ENCODE measurements at places on chromosomes 3 and 15. TPM values are rescaled to one million over a fixed set of nuclear protein-coding genes. Genes with fewer than 3 reads are reported as not detected.

ATP2B2 gene
- total RNA-seq: not detected

MCCC1 gene
- total RNA-seq: 31.5 TPM

DNA sequence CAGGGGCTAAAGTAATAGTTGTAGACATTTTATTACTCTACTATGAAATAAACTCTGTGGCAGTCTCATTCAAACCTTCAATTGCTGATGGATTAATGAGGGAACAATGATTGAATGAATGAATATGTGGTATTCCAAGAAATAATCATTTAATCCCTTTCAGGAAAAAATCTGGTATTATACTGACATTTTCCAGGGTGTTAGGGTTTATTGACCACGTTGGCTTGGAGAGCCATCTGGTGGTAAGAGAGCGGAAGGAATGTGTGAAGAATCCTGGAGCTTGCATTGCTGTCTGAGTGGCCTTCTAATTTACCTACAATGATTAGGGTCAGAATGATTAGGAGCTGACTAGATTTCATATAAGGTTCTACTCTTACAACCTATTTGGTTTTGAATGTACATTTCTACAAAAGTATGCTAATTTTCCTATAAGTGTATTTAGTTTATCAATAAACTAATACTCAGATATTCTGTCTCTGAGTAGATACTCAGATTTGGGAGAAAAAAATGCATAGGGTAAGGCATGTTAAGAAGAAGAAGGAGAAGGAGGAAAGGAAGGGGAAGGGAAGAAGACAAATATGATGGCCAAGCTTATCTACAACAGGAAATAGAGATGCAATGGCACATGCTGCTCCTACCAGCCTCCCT is 249.9 kb downstream of the ROBO1 start:
- no peak for DNase-seq
- H3K27ac ChIP-seq: no peak overlapping the region
- no peak overlapping the region for H3K4me3 ChIP-seq
- H3K4me1 ChIP-seq: no peaks in the 10 kb centered on the region
- H3K36me3 ChIP-seq: no peaks in the 10 kb centered on the region
- no peaks in the 10 kb centered on the region for H3K27me3 ChIP-seq

SMAD6 gene
- 1.1 TPM for total RNA-seq

DNA sequence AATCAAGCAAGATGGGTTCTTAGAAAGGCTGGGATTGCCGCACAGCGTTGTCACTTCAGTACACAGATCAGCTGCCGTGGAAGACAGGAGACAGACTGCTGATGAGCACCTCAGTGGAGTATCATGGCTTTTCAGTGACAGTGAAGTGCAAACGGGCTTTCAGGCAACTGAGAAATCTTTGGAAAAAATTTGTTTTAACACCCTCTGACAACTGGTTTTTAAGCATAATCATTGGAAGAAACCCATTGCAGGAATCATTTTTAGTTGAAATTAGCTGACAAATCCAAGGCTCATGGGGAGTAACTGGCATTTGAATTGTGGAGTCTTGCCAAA is 418.8 kb downstream of the OTOL1 start:
- H3K27me3 ChIP-seq: no peaks in the 10 kb centered on the region
- H3K4me3 ChIP-seq: no peak overlapping the region
- no peak for DNase-seq
- H3K4me1 ChIP-seq: no peaks in the 10 kb centered on the region
- no peak overlapping the region for H3K27ac ChIP-seq

DNA sequence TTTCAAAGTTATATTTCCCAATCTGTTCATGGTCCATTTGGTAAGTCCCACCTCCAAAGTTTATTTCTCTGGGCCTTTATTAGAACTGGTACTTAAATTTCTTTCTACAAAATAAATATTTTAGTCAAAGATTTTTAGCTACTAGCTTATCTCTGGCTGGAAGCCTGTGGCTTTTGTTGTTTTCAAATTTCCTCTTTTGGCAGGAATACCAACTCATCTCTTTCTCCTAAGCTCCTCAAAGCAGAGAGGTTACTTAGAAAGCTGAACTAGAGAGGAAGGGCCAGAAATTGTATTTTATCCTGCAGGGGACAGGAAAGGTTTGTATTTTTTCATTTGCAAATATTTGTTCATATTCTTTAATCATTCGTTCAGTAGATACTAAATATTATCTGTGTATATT is 227.8 kb downstream of the TBL1XR1 start:
- H3K4me1 ChIP-seq: peaks cover 14% of the 10 kb centered on the region
- H3K36me3 ChIP-seq: no peaks in the 10 kb centered on the region
- no peak overlapping the region for H3K27ac ChIP-seq
- H3K27me3 ChIP-seq: no peaks in the 10 kb centered on the region

- no peaks in the 10 kb centered on the region for H3K27me3 ChIP-seq
- H3K36me3 ChIP-seq: peaks cover 13% of the 10 kb centered on the region
- H3K27ac ChIP-seq: no peak overlapping the region
- no peak for DNase-seq
- H3K4me1 ChIP-seq: no peaks in the 10 kb centered on the region
Measured at GRCh38 chr3:43728947-43729346, 38.2 kb downstream of the ABHD5 start.

KLF15 gene
- total RNA-seq: 0.26 TPM

DNA sequence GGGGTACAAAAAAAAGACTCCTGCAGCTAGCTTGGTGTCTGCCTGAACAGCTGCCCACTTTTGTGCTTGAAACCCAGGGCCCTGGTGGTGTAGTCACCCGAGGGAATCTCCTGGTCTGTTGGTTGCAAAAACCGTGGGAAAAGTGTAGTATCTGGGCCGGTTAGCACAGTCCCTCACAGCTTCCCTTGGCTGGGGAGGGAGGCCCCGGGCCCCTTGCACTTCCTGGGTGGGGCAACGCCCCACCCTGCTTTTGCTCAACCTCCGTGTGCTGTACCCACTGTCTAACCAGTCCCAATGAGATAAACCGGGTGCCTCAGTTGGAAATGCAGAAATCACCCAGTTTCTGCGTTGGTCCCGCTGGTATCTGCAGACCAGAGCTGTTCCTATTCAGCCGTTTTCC is 211.7 kb upstream of the ZPLD1 start:
- no peak overlapping the region for H3K27ac ChIP-seq
- H3K36me3 ChIP-seq: no peaks in the 10 kb centered on the region
- peaks cover 8% of the 10 kb centered on the region for H3K4me1 ChIP-seq
- no peak for DNase-seq
- H3K4me3 ChIP-seq: no peak overlapping the region

- DNase-seq: no peak
- no peaks in the 10 kb centered on the region for H3K36me3 ChIP-seq
- H3K4me1 ChIP-seq: no peaks in the 10 kb centered on the region
- peaks cover 31% of the 10 kb centered on the region for H3K27me3 ChIP-seq
- H3K4me3 ChIP-seq: no peak overlapping the region
- H3K27ac ChIP-seq: no peak overlapping the region
Measured at GRCh38 chr3:14609506-14609905, 42.1 kb upstream of the CCDC174 start.

CCR8 gene
- total RNA-seq: 0.45 TPM

CFAP91 gene
- not detected for total RNA-seq

DNA sequence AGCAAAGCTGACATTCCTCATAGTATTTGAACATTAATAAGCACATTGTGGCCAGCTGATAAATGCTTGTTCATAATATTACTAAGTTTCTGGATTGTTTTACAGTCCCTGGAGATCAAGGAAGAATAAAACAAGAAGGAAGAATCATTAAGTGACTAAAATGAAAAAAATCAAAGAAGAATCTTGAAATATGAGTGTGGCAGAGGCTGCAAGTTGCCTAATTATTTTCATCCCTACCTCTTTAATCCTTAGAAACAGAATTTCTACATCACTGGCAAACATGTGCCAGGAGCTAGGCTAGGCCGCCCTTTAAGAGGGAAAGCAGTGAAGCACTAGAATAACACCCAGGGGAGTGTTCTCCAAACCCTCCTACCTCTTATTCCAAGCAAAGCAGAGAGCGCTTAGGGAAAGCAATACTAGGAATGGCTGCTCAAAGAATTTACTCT is 98.9 kb downstream of the MAGI1 start:
- no peaks in the 10 kb centered on the region for H3K4me1 ChIP-seq
- no peak overlapping the region for H3K27ac ChIP-seq
- no peak for DNase-seq
- H3K4me3 ChIP-seq: no peak overlapping the region

MLF1 gene
- total RNA-seq: 0.86 TPM

GRCh38 chr15:74680456-74680855 is 15.4 kb downstream of the EDC3 start:
- H3K27ac ChIP-seq: no peak overlapping the region
- H3K27me3 ChIP-seq: no peaks in the 10 kb centered on the region
- DNase-seq: no peak
- H3K4me1 ChIP-seq: peaks cover 12% of the 10 kb centered on the region

DNA sequence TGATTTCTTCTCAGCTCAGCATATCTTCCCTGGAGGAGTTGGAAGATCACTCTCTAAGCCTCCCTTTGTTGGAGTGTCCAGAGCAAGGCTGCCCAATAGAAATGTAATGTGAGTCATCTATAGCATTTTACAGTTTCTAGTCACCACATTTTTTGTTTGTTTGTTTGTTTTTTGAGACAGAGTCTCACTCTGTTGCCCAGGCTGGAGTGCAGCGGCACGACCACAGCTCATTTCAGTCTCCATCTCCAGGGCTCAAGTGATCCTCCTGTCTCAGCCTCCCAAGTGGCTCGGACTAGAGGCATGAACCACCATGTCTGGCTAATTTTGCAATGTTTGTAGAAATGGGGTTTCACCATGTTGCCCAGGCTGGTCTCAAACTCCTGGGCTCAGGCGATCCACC is 21.3 kb downstream of the KLHL6 start:
- peak overlapping the region; percentile 96 for H3K27ac ChIP-seq
- H3K27me3 ChIP-seq: no peaks in the 10 kb centered on the region

- DNase-seq: no peak
- peaks cover 8% of the 10 kb centered on the region for H3K27me3 ChIP-seq
- no peak overlapping the region for H3K4me3 ChIP-seq
- no peaks in the 10 kb centered on the region for H3K4me1 ChIP-seq
Measured at GRCh38 chr15:88382482-88382983, 84.7 kb downstream of the MRPL46 start.

CX3CR1 gene
- 18.4 TPM for total RNA-seq

SLCO2A1 gene
- total RNA-seq: not detected
